Activated naive CD8-positive, alpha-beta T cell treated with anti-CD3 and anti-CD28 coated beads for 36 hours (primary cell): ENCODE measurements at places on chromosomes 12 and 14. TPM values are rescaled to one million over a fixed set of nuclear protein-coding genes. Genes with fewer than 3 reads are reported as not detected.

DNA sequence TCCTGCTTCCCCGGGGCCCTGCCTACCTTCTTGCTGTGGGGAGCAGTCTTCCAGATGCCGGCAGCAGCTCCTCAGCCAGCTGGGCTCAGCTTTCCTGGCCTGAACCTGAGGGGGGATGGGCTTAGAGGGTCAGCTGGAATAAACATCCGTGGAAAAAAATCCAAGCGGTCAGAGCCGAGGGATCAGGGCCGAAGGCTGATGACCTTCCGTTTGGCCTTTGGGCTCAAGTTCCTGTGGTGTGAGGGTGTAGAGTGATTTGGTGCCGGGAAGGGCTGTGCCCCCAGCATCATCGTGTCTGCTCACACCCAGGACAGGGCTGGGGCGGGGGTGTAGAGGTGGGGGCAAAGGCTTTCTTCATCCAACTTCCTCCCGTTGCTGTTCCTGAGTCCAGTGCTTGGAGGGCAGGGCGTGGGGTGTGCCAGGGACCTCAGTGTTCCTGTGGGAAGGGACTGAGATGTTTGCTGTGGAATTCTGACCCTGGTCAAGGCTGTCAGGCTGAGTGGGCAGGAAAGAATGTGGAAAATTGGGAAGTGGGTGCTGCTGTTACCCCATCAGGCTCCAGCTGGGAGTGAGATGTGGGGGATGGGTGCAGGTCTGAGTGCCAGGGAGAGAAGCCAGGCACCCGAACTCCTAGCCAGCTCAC is 2.6 kb downstream of the SMIM41 start:
- H3K27ac ChIP-seq = no peak overlapping the region
- H3K36me3 ChIP-seq = no peaks in the 10 kb centered on the region
- peaks cover 9% of the 10 kb centered on the region for H3K4me1 ChIP-seq
- peaks cover 2% of the 10 kb centered on the region for H3K27me3 ChIP-seq

- peak; percentile 18 for DNase-seq
- no peaks in the 10 kb centered on the region for H3K36me3 ChIP-seq
- H3K27me3 ChIP-seq = no peaks in the 10 kb centered on the region
- H3K27ac ChIP-seq = no peak overlapping the region
- no peak overlapping the region for H3K4me3 ChIP-seq
Observed at GRCh38 chr12:68792952-68793351, 15.0 kb upstream of the MDM2 start.

- H3K4me1 ChIP-seq = peaks cover 49% of the 10 kb centered on the region
- peak overlapping the region; percentile 97 for H3K4me3 ChIP-seq
- DNase-seq = peak; percentile 13
- H3K27me3 ChIP-seq = no peaks in the 10 kb centered on the region
- peaks cover 59% of the 10 kb centered on the region for H3K36me3 ChIP-seq
Observed at GRCh38 chr14:24147761-24148428, 597 bp downstream of the RNF31 start.

DNA sequence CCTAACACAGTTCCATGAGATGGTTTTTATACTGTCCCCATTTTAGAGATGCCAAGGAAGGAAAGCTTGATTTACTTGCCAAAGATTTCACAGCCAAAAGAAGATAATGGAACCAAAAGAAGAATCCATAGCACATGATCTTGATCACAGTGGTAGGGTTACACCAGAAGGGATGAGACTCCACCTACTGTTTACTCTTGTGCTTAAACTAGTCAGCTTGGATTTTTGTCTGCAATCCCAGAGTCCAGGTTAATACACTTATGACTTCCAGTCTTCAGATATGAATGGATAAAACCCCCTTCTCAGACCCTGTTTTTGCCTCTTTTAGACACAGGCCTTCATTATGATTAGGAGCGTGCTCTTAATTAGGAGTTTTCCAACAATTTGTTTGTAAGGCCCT is 454.2 kb downstream of the AEBP2 start:
- H3K27ac ChIP-seq = peak overlapping the region; percentile 44
- peaks cover 14% of the 10 kb centered on the region for H3K4me1 ChIP-seq
- peaks cover 8% of the 10 kb centered on the region for H3K36me3 ChIP-seq
- peaks cover 3% of the 10 kb centered on the region for H3K27me3 ChIP-seq
- no peak for DNase-seq
- H3K4me3 ChIP-seq = no peak overlapping the region

DNA sequence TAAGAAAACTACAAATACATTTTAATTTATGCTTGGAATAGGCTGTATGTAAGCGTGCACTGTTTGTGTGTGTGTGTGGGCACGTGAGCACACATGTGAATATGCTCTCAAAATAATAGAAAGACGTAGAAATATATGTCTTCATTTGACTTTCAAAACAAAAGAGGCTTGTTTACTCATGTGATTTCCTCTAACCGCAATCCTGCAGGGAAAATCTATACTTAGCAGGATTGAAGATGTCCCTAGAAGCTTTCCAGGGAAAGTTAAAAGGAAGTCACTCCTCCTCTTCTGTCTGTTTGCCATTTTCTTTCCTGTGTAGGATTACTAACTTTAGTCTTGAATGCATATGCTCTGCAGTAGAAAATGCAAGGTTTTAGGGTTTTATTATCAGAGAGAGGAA is 404.7 kb downstream of the MDGA2 start:
- no peak overlapping the region for H3K27ac ChIP-seq
- H3K4me1 ChIP-seq = no peaks in the 10 kb centered on the region
- H3K27me3 ChIP-seq = no peaks in the 10 kb centered on the region
- no peak overlapping the region for H3K4me3 ChIP-seq
- H3K36me3 ChIP-seq = no peaks in the 10 kb centered on the region

GRCh38 chr12:14239350-14239934 is 126.0 kb upstream of the ATF7IP start:
- peak overlapping the region; percentile 73 for H3K4me3 ChIP-seq
- H3K36me3 ChIP-seq = peaks cover 13% of the 10 kb centered on the region
- peak overlapping the region; percentile 81 for H3K27ac ChIP-seq
- H3K4me1 ChIP-seq = peaks cover 19% of the 10 kb centered on the region

DNA sequence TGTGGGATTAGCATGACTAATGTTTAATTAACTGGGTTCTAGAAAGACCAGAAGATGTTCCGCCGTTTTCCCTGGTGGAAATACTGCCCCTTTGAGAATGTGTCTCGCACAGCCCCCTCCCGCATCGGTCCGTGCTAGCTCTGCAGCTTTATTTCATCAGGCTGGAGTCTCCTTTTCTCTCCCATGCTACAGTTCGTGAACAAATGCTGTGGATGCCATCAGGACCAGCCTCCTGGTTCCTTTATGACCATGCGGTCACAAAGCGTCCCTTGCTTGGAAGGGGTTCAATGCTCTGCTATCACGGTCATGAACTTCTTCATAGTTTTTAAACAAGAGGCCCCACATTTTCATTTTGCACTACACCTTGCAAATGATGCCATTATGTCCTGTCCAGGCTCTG is 157.7 kb upstream of the TMEM132C start:
- H3K4me1 ChIP-seq = no peaks in the 10 kb centered on the region
- H3K36me3 ChIP-seq = no peaks in the 10 kb centered on the region

DNA sequence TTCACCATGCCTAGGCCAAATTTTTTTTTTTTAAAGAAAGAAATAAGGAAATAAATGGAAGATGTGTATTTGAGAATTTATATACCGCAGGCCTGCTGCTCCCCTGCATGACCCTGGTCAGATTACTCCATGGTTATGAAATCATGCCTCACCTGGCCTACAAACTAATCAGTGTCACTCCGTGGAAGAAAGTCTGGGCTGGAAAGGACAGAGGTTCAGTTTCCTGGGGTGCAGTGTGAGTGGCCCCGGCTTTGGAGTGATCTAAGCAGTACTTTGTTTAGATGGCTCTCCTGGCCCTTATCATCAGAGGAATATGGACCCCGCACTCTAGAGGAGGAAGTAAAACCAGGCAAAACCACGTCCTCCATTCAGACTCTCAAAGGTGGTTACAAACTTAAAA is 9.6 kb downstream of the APOBEC1 start:
- no peak for DNase-seq
- no peaks in the 10 kb centered on the region for H3K36me3 ChIP-seq
- H3K27me3 ChIP-seq = peaks cover 4% of the 10 kb centered on the region
- no peak overlapping the region for H3K27ac ChIP-seq
- peaks cover 2% of the 10 kb centered on the region for H3K4me1 ChIP-seq
- no peak overlapping the region for H3K4me3 ChIP-seq

DNA sequence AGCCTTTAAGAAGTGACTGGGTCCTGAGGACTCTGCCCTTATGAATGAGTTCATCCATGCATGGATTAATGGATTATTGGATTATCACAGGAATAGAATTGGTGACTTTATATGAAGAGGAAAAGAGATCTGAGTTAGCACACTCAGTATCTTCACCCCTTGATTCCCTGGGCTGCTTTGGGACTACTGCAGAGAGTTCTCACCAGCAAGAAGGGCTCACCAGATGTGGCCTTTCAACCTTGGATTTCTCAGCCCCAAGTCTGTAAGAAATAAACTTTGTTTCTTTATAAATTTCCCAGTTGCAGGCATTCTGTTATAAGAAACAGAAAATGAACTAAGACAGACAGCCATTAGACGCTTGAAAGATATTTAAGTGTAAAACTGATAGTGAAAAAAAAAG is 509.2 kb downstream of the FLRT2 start:
- H3K27ac ChIP-seq = no peak overlapping the region
- H3K36me3 ChIP-seq = peaks cover 4% of the 10 kb centered on the region
- no peak for DNase-seq

DNA sequence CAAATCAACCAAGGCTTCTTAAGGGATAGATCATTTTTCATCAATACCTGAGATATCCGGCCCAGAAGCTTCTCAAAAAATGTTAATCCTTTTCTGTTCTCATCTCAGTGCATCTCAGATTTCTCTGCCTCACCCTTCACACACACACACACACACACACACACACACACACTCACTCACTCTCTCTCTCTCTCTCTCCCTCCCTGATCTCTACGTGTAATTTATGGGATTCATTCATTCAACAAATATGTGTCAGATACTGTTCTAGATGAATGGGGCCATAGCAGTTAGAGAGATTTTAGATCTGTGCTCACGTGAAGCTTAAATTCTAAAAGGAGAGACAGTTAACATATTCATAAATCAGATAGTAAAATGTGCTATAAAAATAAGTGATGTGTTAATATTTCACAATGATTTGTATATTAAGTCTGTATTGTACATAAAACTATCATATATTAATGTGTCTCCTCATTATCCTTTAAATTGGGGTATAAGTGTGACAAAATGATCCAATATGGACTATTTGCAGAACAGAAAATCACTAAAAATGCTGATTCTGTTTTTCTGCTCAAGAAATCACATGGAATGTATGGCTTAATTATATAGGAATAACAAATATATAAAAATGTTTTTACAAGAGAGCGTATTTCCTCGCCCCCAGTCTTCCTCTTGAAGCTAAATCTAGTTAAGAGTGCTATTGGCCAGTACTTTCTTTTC is 7.3 kb upstream of the FRMD6 start:
- H3K36me3 ChIP-seq = no peaks in the 10 kb centered on the region
- DNase-seq = no peak
- no peak overlapping the region for H3K27ac ChIP-seq
- H3K27me3 ChIP-seq = no peaks in the 10 kb centered on the region
- no peaks in the 10 kb centered on the region for H3K4me1 ChIP-seq
- H3K4me3 ChIP-seq = no peak overlapping the region

GRCh38 chr12:116656306-116656705 is 81.6 kb downstream of the SPRING1 start:
- no peak overlapping the region for H3K4me3 ChIP-seq
- no peak for DNase-seq
- H3K36me3 ChIP-seq = no peaks in the 10 kb centered on the region
- no peak overlapping the region for H3K27ac ChIP-seq
- H3K27me3 ChIP-seq = peaks cover 7% of the 10 kb centered on the region

DNA sequence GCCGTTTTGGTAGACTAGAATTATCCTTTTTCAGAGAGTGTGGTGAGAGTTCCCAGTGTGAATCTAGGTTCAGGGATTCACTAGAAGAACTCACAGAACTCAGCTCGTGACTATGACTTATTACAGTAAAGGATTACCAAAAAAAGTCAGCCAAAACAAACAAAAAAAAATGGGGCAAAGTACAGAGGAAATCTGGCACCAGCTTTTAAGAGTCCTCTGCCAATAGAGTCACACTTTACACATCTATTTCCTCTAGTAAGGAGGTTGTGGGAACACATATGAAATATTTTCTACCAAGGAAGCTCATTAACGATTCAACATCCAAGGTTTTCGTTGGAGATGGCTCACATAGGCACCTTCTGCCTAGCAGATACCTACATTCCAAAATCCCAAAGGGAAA is 28.2 kb downstream of the TSPAN19 start:
- H3K27ac ChIP-seq = no peak overlapping the region
- no peaks in the 10 kb centered on the region for H3K36me3 ChIP-seq
- H3K4me1 ChIP-seq = no peaks in the 10 kb centered on the region
- DNase-seq = no peak

GRCh38 chr12:21831791-21832344 is 57.4 kb upstream of the KCNJ8 start:
- no peaks in the 10 kb centered on the region for H3K27me3 ChIP-seq
- no peaks in the 10 kb centered on the region for H3K36me3 ChIP-seq
- H3K4me1 ChIP-seq = no peaks in the 10 kb centered on the region
- DNase-seq = no peak

GRCh38 chr14:21001218-21001617 is 2.1 kb downstream of the SLC39A2 start:
- H3K27me3 ChIP-seq = no peaks in the 10 kb centered on the region
- no peaks in the 10 kb centered on the region for H3K36me3 ChIP-seq
- H3K4me1 ChIP-seq = no peaks in the 10 kb centered on the region

- H3K4me1 ChIP-seq = no peaks in the 10 kb centered on the region
- no peak overlapping the region for H3K27ac ChIP-seq
- no peak for DNase-seq
- peaks cover 10% of the 10 kb centered on the region for H3K27me3 ChIP-seq
Observed at GRCh38 chr14:20982646-20983369, 7.0 kb upstream of the METTL17 start.

DNA sequence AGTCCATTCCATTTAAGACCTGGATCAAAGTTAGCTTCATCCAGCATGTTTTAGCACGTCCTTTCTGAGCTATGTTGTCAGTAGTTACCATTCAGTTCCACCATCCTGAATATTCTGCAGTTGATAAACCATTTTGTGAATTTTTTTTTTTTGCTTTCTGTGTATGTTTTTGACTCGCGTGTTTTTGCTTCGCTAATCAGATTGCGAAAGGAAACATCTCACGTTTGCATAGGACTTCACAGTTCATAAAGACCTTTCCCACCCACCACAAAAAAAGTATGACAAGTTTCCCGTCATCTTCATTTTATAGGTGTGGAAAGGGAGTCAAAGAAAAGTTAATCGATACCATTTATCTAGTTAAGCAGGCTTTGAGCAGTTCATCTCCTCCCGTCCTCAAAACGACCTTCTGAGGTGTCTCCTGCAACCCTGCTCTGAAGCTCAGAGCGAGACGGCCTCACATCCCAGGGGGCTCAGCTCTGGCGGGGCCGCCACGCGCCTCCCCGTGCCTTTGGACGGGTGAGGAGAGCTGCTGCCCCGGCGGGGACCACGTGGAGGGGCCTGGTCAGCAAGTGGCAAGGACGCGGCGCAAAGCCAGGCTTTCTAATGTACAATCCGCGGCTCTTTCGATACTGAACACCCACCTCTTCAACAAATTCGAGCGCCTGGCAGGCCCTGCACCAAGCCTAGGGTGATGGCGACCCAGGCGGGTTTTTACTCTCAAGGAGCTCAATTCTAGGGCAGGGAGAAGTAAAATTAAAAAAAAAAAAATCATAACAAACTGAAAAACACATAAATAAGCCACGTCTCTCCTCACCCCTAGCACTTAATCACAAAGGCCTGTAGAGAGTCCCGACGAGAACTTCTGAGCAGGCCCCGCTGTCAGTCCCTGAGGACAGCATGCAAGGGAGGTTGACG is 988 bp upstream of the TMEM263 start:
- peaks cover 17% of the 10 kb centered on the region for H3K4me1 ChIP-seq
- peak; percentile 17 for DNase-seq
- peak overlapping the region; percentile 83 for H3K4me3 ChIP-seq
- H3K36me3 ChIP-seq = peaks cover 10% of the 10 kb centered on the region
- no peaks in the 10 kb centered on the region for H3K27me3 ChIP-seq
- peak overlapping the region; percentile 87 for H3K27ac ChIP-seq

The TMEM30B gene
- total RNA-seq = 2.0 TPM

The LRRC43 gene
- total RNA-seq = not detected

The RAPGEF3 gene
- total RNA-seq = 0.54 TPM

The LALBA gene
- not detected for total RNA-seq

The AKAP6 gene
- total RNA-seq = 1.3 TPM

The SYNDIG1L gene
- not detected for total RNA-seq

The TAS2R50 gene
- total RNA-seq = 0.36 TPM
